ENCODE measurements at places on chromosomes 13 and 19. TPM values are rescaled to one million over a fixed set of nuclear protein-coding genes. Genes with fewer than 3 reads are reported as not detected.

APOC4 gene
- not detected for total RNA-seq

ARRDC5 gene
- total RNA-seq = not detected

ATP1A3 gene
- 0.15 TPM for total RNA-seq

KISS1R gene
- not detected for total RNA-seq

FCAR gene
- not detected for total RNA-seq

PEAK3 gene
- not detected for total RNA-seq

COX6B2 gene
- total RNA-seq = not detected

All from smooth muscle cell of trachea (primary cell).